MCF 10A (cell line): ENCODE measurements at places on chromosomes 11 and 22.

DNA sequence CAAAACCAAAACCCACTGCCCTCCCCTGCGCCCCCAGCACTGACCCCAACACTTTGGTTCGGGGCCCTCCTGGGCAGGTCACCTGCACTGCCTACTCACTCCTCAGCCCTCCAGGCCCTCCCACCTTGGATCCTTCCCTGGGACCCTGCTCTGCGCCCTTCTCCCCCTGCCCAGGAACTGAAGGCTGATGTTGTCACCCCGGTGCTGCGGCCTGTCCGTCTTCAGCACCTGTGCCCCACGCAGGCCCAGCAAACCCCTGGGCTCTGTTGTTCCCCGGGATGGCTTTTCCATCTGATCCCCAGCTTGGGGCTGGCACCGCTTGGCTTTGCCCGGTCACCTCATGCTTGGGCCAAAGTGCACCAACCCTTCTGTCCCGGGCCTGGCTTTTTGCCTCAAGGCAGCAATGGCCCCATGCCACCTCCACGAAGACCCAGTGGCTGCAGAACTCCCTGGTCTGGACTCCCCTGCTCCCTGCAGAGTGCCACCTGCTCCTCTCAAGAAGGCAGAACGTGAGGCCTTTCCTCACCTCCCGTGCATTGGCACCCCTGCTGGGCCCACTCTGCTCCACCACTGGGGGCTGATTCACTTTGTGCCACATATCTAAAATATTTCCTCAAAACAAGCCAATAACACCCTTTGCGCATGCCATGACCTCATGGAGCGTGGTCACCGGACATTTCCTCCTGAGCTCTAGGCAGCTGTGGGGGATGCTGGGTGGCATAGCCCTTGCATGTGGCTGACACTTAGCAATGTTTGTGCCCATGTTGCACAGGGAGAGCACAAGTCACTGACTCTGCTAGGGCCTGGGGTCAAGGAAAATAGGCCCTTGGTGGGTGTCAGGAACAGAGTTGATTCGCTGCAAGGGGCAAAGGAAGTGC, 8.8 kb downstream of the PPM1F start:
- DNase-seq = no peak

- DNase-seq = no peak
Observed at GRCh38 chr11:100757646-100758045, 70.6 kb downstream of the ARHGAP42 start.

DNA sequence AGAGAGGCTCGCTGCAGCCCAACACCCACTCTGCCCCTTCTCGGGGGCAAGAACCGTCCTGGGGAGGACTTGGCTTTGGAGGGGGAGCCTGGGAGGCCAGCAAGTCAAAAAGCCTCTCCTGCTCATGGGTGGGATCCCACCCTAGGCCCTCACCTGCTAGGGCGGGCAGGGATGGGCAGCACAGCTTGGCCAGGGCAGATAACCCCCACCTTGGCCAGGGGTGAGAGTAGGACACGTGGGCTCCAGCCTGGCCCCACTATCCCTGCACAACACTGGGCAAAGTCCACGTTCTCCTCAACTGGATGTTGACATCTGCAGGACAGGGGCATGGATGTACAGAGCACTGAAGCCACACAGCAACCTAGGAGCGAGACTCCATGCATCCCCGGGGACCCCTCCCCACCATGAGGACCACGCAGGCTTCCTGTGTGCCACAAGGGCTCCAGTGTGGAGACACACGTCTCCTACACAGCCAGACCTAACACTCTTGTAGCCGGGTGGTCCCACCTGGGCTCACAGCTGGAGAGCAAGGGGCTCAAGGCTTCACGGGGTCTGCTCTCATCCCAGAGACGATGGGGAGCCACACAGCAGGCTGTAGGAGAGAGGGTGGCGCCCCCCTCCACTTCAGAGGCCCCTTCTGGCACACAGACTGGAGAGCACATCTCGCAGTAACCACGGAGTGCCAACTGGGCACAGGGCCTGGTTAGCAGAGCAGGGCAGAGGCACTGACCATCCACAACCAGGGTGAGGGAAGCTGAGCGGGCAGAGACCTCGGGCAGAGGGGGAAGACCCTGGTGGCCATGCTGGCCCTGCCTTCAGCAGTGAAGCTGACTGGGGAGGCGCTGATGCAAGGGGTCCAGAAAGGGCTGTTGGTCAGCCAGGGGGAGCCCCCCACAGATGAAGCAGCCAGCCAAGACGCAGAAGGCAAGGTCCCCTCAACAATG, 171.1 kb downstream of the CRYBB2 start:
- DNase-seq = no peak

- DNase-seq = no peak
Observed at GRCh38 chr11:69361048-69361447, 67.1 kb downstream of the MYEOV start.

DNA sequence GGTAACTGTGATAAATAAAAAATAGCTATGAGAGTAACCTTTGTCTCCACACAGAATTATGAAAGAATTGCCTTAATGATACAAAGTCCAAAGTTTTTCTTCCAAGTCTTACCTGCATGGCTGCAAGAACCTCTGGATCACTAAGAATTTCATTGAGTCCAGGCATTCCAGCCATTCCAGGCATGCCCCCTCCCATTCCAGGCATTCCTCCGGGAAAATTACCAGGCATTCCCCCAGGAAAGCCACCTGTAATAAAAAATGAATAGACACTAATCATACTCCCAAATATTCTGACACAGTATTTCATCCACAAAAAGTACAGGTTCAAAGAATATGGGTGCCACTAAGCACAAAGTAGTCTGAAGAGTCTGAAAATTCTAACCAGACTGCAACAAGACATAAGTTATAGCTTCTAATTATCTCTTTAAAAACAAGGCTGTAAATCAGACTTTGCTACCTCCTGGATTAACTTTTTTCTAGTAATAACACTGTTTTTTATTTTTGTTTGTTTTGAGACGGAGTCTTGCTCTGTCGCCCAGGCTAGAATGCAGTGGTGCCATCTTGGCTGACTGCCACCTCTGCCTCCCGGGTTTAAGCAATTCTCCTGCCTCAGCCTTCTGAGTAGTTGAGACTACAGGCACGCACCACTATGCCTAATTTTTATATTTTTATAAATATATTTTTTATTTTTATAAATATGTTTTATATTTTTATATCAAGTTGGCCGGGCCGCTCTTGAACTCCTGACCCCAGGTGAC, 8.0 kb upstream of the SLC25A17 start:
- DNase-seq = peak; percentile 20

DNA sequence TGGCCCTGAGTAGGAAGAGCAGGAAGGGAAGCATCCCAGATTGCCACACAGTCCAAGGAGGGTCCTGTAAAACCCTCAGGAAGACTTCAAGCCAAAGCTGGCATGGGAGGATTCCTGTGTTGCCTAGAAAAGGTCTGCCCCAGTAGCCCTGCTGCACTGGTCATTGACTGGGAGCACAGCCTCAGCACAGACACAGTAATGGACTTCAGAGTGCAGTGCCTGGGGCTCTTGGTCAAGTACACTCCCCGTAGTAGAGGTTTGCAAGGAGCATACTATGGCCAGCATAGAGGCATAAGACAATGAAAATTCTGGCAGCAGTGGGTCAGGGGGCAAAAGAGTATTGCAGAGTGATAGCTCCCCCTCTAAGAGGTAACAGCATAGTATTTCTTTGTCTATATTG, 36.2 kb upstream of the FJX1 start:
- no peak for DNase-seq
